Calu3 (cell line): ENCODE measurements at places on chromosomes 7 and 10. TPM values are rescaled to one million over a fixed set of nuclear protein-coding genes. Genes with fewer than 3 reads are reported as not detected.

DNA sequence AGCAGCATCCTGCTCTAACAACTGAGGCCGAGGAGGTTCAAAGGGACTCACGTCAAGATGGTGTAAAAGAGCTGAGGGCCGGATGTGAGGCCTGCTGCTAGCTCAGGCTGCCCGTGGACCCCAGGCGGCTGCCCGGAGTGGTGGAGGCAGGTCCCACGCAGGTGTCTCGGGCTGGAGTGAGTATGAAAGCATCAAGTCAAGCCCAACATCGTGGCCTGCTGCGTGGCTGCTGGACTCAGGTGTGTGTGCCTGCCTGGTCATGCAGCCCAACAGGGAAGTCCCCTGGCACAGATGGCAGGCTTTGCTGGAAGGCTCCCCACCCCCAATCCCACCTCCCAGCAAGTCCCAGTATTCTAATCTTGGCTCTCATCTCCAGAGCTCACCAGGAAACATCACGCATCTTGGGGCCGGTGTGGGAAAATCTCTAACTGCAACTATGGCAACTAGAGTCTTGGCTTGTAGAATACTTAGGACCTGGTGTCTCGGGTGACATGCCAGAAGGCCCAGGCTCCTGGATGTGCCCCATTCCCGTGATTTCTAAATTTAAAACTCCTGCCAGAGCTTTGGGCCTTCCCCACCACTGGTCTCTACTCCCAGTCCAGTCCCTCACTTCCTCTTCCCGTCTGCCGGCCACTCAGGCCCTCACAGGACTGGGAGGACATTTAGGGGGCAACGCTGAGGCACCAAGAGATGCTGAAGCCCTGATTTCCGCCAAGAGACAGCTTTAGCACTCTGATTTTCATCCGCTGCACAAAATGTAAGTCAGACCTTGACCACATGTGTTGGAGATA lies 85.9 kb downstream of the PRKAG2 start:
- DNase-seq: no peak

GRCh38 chr10:118520116-118520742 lies 75.2 kb downstream of the PRLHR start:
- DNase-seq: no peak

GRCh38 chr7:157151626-157152339 lies 13.1 kb downstream of the UBE3C start:
- no peak for DNase-seq

DNA sequence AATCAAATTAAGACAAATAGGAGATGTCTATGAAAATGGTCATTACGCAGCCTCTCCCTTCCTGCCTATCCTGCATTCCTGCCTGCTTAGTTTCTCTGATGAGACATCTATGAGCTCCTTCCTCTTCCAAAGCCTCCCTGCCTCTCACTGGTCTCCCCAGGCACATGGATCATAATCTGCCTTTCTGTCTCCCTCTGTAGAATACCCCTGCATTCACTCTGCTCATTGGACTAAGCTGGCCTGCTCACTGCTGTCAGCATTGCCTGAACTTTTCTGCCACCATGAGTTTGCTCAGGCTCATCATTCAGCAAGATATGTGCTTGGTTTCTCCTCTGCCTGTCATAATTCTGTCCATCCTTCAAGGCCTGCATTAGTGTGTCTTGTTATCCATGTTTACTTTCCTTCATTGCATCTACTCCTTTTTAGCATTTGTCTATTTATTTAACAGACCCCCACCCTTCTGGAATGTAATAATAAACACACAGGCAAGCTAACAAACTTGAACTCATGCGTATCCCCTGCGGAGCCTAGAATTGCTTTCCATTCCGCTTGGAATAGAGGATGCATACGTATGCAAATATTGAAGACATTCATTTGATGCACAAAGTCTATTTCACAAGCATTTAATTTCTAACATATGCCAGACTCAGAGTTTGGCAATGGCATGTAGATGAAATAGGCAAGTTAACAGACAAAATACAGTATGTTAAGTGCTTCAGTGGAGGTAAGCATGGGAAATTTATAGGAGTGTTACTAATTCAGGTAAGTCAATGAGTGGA lies 88.3 kb downstream of the PTPRZ1 start:
- no peak for DNase-seq

The MKX gene
- 1.5 and 2.3 TPM in 2 replicates for total RNA-seq

The ASZ1 gene
- total RNA-seq: not detected in 2 replicates

DNA sequence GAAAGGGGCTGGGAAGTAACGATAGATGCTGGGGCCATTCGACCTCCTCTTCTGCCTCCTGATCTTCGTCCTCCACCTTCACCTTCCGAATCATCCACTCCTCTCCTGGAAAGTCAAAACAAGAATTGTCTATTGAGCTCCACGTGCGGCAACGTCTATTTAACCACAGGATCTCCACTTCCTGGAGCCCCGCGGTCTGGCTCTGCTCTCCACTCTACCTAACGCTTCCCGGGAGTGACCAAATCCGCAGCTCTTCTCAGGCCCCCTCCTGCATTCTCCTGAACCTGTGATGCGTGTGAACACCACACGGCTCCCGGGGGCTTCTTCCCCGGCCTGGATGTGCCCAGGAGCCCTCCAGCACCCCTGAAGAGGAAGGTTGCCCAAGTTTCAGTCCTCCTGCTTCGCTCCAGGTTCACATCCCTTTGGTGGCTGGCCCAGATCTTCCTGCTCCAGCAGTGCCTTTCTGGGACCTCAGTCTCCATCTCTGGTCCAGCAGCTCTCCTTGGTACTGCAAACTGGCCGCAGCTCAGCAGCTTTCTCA lies 7.2 kb downstream of the ZNF467 start:
- DNase-seq: no peak

The VWA2 gene
- total RNA-seq: 4.2 and 5.8 TPM in 2 replicates

GRCh38 chr7:134941185-134941900 lies 45.0 kb upstream of the AGBL3 start:
- no peak for DNase-seq

The TNS3 gene
- total RNA-seq: 102 and 135 TPM in 2 replicates

The CHCHD2 gene
- 673 and 699 TPM in 2 replicates for total RNA-seq

DNA sequence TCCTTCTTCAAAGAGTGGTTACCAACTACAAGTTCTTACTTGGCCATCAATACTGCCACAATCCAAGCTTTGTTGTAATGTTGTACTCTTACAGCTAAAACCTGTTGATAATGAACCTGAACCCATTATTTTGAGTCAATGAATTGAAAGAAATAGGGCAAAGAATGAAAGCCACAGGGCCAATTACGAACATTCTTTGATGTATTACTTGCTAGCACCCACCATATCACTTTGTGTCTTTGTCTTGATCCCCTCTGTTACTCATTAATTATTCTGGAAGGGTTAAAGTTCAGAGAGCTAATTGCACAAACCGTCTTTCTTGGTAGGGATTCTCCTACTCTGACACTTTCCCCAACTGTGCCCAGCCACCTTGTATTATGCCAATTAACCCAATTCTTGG lies 53.2 kb upstream of the TFEC start:
- no peak for DNase-seq

- DNase-seq: no peak
Measured at GRCh38 chr10:54702583-54703485, 98.2 kb downstream of the PCDH15 start.

The CTAGE8 gene
- total RNA-seq: 3.9 and 4.3 TPM in 2 replicates

- DNase-seq: no peak
Measured at GRCh38 chr10:21452203-21452602, 73.3 kb downstream of the SKIDA1 start.

The UNCX gene
- not detected in 2 replicates for total RNA-seq

The SPDYE9 gene
- total RNA-seq: not detected in 2 replicates

The KCNIP2 gene
- total RNA-seq: 3.3 and 4.8 TPM in 2 replicates

The SKIDA1 gene
- 0.40 TPM in 1 of 2 replicates, not detected in the other for total RNA-seq

DNA sequence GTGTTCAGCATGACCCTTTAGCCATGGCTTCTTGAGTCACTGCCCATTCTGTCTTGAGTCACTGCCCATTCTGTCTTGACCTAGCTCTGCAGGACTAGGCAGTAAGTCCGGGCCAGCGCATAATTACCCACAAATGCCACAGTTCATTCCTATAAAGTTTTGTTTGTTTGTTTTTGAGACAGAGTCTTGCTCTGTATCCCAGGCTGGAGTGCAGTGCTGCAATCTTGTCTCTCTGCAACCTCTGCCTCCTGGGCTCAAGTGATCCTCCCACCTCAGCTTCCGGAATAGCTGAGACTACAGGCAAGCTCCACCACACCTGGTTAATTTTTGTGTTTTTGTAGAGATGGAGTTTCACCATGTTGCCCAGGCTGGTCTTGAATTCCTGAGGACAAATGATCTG lies 32.7 kb upstream of the TARP start:
- no peak for DNase-seq

- DNase-seq: no peak
Measured at GRCh38 chr10:75287697-75288096, 51.9 kb upstream of the COMTD1 start.

DNA sequence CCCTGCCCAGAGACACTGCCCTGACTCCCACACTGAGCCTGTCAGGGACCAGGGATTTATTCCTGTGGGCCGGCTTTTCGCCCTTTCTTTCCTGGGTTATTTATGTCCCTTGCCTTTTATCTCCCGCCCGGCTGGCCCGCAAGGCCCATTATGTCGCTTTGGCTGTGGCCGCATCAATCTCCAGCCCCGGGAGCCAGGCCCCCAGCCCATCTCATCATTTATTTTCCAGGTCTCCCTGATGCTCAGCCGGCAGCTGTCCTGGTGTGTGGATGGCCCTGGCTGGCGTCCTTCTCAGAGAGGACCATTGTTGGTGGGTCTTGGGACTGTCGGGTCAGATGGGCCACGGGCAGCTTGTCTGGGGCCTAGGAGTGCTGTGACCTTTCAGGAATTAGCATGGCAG lies 82.3 kb downstream of the FAM241B start:
- DNase-seq: no peak

The IL6 gene
- 20.7 and 25.5 TPM in 2 replicates for total RNA-seq

- no peak for DNase-seq
Measured at GRCh38 chr10:98795467-98795866, 348.7 kb upstream of the HPS1 start.

- peak; percentile 58 for DNase-seq
Measured at GRCh38 chr10:15433850-15434537, 62.9 kb upstream of the FAM171A1 start.

GRCh38 chr7:156470399-156471320 lies 169.9 kb upstream of the RNF32 start:
- no peak for DNase-seq

DNA sequence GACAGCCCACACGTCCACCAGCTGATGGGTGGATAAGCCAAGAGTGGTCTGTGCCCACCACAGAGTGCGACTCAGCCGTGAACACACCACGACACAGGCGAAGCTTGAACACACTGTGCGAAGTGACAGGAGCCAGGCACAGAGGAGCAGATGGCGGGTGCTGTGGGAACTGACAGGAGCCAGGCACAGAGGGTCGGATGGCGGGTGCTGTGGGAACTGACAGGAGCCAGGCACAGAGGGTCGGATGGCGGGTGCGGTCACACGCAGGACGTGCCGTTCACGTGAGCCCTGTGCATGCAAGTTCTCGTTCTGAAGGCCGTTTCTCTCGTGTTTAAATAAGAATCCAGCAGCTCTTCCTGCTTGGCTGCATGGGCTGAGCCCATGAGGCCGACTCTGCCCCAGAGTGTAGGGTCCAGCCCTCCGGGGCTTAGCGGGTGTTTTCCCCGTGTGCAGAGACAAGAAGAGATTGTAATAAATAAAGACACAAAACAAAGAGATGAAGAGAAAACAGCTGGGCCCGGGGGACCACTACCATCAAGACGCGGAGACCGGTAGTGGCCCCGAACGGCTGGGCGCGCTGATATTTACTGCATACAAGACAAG lies 5.9 kb upstream of the ADAP1 start:
- no peak for DNase-seq

DNA sequence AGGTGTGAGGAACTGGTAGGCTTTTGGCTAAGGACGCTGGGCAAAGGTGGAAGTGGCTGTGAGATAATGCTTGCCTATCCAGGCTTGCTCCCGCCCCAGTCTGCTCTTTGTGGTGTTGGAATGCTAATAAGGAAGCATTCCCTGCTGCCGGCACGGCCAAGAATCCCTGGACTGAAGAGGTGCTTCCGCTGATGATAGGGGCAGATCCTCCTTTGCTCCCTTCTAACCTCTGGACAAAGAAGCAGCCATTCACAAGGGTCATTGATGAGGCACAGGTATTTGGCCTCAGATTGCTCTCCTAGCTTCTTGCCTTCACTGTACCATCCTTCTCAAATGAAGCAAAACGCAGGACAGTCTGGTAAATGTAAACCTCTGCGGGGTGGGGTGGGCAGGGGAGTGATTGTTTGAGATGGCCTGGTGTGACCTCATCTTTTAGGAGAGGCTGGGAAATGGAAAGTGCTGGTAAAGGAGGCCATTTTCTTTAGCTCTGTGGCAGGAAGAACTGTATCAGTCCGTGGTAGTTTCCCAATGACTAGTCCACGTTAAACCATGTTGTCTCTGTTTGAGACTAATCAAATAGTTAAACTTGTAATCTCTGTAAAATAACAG lies 1.7 kb downstream of the PGAM1 start:
- peak; percentile 19 for DNase-seq

GRCh38 chr10:103616705-103617601 lies 123.4 kb downstream of the NEURL1 start:
- no peak for DNase-seq

DNA sequence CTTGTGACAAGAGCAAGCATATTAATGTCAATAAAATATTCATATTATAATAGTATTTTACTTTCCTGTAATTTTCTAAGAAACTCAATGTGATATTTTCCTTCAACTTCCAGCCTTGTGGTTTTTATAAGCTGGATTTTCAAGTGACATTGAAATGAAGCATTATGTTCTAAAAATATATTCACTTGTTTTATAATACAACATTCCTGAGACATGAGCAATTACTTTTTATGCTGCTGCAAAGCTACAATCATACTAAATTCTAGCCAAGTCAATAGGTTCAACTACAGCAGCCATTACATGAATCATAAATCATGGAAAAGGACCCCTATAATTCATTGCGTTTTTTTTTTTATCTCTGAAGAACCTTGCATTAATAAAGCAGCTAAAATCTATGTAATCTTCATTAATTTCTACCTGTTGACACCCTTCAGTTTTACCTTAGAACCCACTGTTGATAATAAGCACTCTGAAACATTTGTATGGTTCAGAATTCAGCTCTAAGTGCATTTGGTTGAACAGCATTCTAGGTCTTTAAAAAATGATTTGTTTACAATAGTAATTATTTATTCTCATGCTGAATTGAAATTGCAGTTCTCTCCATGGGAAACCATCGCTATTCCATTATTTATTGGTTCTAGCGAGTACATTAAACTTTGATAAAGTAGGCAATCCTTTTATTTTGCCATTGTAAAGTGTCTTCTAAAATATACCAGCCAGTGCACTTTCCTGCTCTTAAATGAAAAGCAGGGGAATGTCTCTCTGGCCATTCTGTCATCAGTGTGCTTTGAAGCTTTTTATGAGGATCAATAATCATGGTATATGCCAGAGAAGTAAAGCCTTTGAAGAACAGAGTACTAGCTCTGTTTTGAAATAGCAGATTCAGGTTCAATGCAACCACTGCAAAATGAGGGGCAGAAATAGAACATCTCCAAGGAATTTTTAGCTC lies 132.6 kb downstream of the GNAT3 start:
- no peak for DNase-seq
